ENCODE measurements at places on chromosomes 16 and 17. TPM values are rescaled to one million over a fixed set of nuclear protein-coding genes. Genes with fewer than 3 reads are reported as not detected.

- DNase-seq, result no peak
Measured at GRCh38 chr17:29835435-29836351, 94.3 kb downstream of the SSH2 start.

GRCh38 chr17:7836596-7837407, 2.8 kb downstream of the KDM6B start:
- DNase-seq, result no peak

- DNase-seq, result no peak
Measured at GRCh38 chr16:10383626-10384025, 2.2 kb upstream of the ATF7IP2 start.

- no peak for DNase-seq
Measured at GRCh38 chr16:68873635-68874471, 30.5 kb downstream of the TANGO6 start.

GRCh38 chr16:35344012-35344762, 1884.8 kb downstream of the TP53TG3F start:
- no peak for DNase-seq

DNA sequence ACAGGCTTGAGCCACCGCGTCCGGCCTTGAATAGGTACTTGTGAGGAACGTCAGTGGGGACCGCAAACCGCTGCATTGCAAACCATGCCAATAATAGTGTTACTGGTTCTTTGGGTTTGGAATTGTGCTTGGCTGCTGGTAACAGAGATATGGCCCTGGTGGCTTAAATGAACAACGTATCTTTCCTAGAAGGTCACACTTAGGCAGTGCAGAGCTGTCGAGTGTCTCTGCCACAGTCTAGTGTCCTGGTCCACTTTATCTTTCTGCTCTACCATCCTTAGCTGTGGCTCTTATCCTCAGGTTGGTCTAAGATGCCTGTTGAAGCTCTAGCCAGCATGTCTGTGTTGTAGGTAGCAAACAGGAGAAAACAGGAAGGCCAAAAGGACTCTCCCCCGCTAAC, 262.1 kb downstream of the SNX29 start:
- DNase-seq, result no peak

GRCh38 chr17:75590849-75591721, 3.5 kb downstream of the MYO15B start:
- no peak for DNase-seq

DNA sequence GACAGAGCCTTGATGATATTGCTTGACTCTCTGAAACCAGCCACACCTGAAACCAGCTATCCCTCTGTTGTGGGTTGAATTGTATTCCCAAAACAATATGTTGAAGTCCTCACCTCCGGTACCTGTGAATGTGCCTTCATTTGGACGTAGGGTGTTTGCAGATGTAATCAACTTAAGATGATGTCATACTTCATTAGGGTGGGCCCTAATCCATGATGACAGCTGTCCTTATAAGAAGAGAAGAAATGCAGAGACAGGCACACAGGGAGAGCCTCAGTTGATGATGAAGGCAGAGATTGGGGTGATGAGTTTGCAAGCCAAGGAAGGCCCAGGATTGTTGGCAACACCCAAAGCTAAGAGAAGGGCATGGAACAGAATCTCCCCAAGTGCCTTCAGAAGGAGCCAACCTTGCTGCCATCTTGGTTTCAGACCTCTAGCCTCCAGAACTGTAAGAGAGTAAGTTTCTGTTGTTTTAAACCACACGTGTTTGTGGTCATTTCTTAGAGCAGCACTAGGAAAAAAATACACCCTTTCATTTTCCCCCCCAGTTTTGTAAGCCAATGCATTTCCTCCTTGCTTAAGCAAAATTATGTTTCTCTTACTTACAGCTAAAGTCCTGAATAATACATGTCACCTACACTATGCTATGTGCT, 29.4 kb upstream of the MYH10 start:
- DNase-seq, result no peak

DNA sequence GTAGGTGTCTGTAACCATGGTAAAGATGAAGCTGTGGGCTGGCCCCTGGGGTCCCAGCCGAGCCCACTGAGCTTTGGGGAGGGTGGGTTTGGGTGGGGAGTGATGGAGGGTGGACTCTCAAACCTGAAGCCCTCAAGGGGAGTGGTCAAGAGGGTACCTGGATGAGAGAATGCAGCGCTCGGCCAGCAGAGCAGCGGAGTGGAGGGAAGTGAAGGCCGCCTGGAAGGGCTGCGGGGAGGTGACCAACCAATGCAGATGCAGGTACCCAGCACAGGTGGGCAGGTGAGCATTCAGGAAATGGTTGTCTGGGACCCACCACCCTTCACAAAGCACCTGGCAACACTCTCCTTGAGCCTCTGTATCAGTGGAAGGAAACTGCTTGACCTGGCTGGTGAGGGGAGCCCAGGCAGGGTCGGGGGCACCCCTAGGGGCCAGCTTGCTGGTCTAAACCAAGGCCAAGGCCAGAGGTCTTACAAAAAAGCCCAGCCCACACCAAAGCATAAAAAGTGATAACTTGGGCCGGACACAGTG, 3.4 kb upstream of the SLC5A10 start:
- no peak for DNase-seq

- DNase-seq, result no peak
Measured at GRCh38 chr16:83952587-83952939, 477 bp upstream of the OSGIN1 start.

DNA sequence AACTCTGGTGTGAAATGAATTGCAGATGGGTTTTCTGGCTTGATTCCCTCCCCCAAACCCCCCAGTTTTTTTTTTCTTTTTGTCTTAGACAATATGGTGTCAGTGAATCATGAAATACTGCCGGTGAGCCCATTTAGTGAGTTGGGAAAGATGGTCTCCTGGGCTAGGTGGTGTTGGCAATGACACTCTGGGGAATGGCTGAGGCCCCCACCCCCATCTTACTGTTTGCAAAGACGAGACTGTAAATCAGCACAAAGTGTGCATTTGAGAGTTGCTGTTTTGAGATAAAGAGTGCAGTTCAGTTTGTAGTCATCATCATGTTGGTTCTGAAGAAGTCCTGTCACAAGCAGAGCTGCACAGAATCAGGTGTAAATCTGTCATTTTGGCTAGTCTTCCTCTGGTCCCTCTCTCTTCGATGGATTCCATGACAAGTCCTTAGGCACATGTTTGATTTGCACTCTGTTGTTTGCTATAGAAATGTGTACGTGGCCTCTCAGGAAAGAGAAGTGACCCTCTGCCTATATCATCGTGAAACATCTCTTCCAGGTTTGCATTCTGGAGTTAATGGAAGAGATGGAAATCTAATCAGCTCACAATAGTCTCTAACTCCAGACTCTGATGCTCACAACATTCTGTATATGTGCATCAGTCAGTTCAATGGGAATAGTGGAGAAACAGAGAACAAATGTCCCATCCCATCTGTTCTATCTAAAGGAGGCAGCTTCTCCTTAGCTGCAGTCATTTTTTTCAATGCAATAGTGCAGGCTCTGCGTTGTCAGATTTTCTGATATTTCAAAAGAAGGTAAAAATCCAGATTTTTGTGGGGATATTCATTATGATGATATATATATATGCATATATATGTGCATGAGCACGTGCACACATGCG, 34.6 kb downstream of the RBFOX1 start:
- DNase-seq, result no peak

GRCh38 chr17:58032691-58033415, 25.8 kb upstream of the SRSF1 start:
- DNase-seq, result no peak

GRCh38 chr17:44367231-44367979, 3.8 kb upstream of the FAM171A2 start:
- no peak for DNase-seq

DNA sequence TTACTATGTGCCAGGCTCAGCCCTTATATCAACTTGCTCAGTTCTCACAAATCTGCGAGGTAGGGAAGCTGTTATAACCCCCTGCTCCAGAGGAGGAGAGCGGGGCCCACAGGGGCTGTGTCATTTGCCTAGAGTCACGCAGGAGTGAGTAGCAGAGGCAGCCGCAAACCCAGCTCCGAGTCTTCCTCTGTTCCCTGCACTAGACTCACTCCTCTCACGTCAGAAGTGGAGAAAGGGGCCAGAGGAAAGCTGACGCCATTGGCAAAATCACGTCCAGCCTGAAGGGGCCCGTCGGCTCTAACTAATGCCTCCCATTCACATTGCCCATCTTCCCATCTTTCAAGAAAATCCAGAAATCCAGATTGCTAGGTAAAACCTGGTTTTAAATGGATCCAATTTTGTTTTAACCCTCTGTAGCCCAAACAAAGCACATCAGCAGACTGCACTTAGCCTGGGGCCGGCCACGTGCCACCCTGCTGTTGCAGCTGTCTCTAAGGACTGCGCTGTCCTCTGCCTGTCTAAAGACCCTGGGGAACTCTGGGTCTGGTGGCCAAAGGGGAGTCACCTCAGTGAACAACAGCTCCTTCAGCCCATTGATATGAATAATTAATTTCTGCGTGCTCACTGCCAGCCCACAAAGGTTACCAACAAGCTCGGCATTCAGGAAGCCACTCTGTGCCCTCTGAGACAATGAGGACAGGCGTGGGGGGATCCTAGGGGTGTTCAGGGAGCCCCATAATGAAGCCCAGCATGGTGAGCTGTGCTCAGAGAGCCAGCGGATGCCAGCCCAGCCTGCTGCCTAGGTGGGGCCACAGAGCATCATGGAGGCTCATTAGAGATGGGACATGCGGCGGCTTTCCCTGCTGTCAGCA, 36.7 kb upstream of the ABR start:
- no peak for DNase-seq

The RAPGEFL1 gene
- 37.6 TPM for polyA plus RNA-seq

The NPIPB9 gene
- 0.20 TPM for polyA plus RNA-seq

All from keratinocyte (primary cell).